Activated CD8-positive, alpha-beta memory T cell treated with anti-CD3 and anti-CD28 coated beads for 48 hours (primary cell): ENCODE measurements at places on chromosomes 5 and 9.
A peak's percentile ranks its signal among the peaks of the same experiment; 100 is the strongest.

- DNase-seq = no peak
Measured at GRCh38 chr9:114899461-114899860, 30.9 kb downstream of the TNFSF8 start.

DNA sequence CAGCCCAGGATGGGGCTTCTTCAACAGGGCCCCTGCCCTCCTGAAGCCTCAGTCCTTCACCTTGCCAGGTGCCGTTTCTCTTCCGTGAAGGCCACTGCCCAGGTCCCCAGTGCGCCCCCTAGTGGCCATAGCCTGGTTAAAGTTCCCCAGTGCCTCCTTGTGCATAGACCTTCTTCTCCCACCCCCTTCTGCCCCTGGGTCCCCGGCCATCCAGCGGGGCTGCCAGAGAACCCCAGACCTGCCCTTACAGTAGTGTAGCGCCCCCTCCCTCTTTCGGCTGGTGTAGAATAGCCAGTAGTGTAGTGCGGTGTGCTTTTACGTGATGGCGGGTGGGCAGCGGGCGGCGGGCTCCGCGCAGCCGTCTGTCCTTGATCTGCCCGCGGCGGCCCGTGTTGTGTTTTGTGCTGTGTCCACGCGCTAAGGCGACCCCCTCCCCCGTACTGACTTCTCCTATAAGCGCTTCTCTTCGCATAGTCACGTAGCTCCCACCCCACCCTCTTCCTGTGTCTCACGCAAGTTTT, 23.6 kb downstream of the PCDHGC5 start:
- peak; percentile 91 for DNase-seq

- no peak for DNase-seq
Measured at GRCh38 chr5:172659570-172659908, 18.5 kb downstream of the NEURL1B start.

- no peak for DNase-seq
Measured at GRCh38 chr9:118829334-118829733, 539.9 kb downstream of the BRINP1 start.

GRCh38 chr9:126700903-126701812, 87.4 kb downstream of the LMX1B start:
- DNase-seq = no peak

- no peak for DNase-seq
Measured at GRCh38 chr5:149913436-149914419, 30.9 kb downstream of the PDE6A start.

GRCh38 chr5:91139572-91140200, 243.4 kb downstream of the ARRDC3 start:
- DNase-seq = no peak
